ENCODE measurements at places on chromosomes 2 and 18.

DNA sequence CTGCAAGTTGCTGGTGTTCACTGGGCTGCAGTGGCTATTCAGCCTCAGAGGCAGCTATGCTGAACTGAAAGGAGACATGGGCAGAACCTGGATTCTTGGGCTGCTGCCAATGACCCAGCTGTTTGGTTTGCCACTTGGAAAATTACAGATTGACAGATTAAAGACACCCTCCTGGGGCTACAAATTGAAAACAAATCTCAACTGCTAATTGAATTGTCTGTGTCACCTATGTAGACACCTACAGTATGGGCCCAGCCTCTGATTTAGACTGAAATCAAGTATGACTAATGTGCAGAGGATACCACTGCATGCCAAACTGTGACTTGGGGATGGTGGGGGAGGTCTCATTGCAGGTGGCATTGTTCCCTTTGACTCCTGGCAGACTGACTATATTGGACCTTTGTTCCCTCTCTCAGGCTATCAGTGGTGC lies 42.8 kb downstream of the ITSN2 start:
- DNase-seq = peak; percentile 26

- DNase-seq = no peak
These were observed 175.0 kb upstream of the HNRNPA3 start for GRCh38 chr2:177037569-177037968.

GRCh38 chr2:225468131-225468530 lies 68.6 kb downstream of the NYAP2 start:
- DNase-seq = peak; percentile 81

DNA sequence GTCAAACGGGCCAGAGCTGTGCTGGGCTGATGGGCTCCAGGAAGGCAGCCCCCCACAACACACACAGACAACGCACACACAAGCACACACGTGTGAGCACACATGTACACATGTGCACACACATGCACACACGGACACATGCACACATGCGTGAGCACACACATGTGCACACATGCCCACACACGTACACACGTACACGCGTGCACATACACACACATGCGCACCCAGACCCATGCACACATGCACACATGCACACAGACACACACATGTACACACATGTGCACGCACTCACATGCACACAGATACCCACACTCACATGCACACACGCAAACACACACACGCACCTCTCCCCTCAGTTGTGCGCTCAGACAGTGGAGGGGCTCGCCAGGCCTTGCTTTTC lies 31.2 kb upstream of the HPCAL1 start:
- no peak for DNase-seq

GRCh38 chr2:232697807-232698110 lies 628 bp downstream of the GIGYF2 start:
- DNase-seq = no peak
